ENCODE measurements at places on chromosomes 1 and 21.

- DNase-seq = no peak
Measured at GRCh38 chr1:16171314-16172151, 15.7 kb upstream of the EPHA2 start.

DNA sequence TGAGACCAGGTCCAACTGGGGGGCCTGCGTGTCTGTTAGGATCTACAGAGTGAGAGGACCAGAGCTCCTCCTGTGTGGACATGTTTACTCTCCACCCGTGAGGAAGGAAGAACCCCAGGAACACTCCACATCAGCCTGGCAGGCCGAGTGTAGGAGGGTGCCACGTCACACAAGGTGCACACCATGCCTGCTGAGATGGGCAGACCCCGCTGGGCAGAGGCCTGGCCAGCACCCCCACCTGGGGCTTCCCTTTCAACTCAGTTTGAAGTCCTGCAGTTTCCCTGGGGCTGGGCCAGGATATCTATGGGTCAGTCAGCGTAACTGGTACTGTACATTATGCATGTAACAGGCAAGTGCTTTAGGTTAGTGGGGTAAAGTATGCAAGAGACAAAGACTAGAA lies 30.1 kb upstream of the PCBP3 start:
- no peak for DNase-seq

GRCh38 chr1:223706077-223706973 lies 6.0 kb upstream of the CAPN2 start:
- DNase-seq = peak; percentile 93

DNA sequence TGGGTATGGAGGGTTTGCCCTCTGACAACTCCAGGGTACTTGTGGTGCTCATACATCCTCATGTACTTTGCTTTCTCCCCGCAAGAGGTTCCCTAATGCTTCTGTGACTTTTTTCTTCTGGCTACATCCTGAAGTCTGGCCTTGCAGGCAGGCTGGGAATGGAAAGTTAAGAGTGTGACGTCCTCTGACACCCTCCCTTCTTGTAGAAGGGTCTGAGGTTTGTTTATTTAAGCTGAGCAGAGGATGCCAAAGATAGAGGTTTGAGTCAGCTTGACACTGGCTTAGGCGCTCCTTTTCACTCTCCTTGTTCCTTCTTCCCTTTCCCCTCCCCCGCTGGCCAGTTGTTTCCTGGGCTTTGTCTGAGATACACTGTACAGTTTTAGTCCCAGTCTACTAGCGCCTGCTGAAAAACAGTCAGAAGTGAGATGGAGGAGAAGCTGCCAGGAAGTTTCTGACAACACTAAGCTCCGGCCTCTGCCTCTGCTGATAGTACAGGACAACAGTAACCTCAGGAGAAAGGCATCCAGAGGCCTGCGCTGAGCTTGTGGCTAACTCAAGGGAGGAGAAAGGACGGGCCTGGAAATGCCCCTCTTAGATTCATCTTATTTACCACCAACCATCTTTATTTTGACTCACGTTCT lies at the start of gene MACF1:
Gene MACF1, plus strand, starts transcription at position 255 of the 641 bp plus-strand sequence. Its CDS starts 328 bp downstream, at position 583.
- peak; percentile 98 for DNase-seq

DNA sequence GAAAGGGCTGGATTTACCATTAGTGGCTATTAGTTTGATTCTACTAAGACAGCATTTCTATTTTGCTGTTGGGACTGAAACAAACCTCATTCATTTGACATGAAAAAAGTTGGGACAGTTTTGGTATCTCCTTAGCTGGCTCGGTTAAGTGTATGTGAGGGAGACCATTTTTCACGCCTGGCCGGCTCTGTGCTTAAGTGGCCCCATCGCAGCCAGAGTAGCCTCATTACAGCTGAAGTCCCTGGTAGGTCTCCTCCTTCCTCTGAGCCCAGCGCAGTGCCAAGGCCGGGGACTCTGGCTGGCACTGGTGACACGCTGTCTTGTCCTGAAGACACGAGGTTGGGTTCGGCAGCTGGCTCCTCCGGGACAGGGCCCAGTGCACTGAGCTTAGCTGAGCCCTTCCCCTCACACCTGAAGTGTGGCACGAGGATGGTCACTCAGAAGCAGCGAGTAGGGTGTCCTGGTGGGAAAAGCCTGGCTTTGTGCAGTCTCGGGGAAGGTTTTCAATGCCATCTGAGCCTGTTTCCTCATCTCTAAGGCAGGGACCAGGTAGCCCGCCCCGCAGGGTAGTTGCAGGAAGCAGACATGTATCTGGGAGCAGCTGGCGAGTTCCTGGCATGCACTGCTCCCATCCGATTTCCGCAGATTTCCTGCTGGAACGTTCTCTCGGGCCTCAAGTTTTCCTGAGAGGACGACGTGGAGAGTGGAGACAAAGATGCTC lies 196.5 kb downstream of the DYRK1A start:
- DNase-seq = no peak

DNA sequence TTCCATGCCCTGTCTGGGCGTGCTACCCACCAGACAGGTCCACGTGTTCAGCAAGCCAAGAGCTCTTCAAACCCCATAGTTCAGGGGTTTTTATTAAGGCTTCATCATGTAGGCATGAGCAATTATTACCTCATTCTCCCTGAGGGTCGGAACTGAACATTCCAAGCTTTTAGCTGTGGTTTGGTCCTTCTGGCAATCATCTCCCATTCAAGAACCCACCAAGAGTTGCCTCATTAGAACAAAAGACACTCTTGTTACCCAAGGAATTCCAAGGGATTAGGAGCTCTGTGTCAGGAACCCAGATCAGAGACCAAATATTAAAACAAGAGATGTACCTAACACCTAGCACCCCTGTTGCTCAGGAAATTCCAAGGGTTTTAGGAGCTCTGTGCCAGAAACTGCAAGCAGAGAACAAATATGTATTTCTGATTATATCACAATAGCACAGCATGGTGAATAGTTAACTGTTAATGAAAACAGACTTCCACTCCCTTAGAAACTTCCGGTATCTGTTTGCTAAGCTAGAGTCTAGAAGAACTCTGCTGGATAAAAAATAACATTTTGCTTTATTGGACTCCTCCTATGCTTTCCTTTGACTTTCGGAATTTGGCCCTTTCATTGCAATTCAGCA lies 201.2 kb upstream of the L1TD1 start:
- DNase-seq = peak; percentile 50

DNA sequence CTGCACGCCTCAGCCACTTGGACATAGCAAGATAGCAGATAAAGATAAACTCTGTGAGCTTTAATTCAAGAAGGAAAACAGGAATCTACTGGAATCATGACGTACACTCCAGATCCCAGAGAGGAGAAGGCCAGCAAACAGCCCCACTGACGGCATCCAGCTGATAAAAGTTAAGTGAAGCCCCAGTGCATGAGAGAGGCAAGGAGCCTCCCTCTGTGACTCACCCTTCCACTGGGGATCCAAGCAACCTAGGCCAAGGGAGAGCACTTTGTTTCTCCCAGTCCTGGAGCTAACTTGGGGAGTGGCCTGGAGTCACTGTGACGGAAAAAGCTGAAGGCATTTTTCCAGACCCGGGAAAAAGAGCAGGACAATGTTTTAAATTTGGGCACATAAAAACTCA lies 270.0 kb downstream of the AKT3 start:
- DNase-seq = peak; percentile 19

GRCh38 chr1:175768610-175769009 lies 25.2 kb upstream of the TNR start:
- no peak for DNase-seq

- DNase-seq = no peak
Measured at GRCh38 chr21:42062236-42063022, 8.7 kb upstream of the UMODL1 start.
